ENCODE measurements at places on chromosomes 16 and 17.

DNA sequence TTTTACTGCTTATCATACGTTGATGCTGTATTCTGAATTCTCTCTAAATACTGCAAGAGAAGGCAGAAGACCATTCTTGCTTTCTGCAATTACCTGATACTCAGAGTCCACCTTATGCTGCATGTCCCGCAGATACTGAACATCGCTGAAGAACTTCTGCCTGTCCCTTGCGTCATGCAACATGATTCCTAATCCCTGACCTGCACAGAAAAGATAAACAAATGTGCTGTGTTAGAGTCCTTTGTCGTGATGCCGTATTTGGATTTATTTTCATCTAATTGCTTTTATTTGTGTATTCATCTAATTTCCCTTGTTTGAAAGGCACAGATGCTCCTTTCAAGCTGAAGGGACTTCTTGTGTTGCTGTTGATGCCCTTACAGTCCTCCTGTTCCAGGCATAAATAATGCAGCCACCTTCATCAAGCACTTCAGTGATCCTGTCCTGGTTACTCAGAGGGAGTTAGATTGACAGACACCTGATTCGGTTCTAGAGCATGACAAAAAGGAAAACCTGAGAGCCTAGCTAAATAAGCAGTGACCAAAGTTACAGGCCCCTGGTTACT is 6.5 kb downstream of the MARCHF10 start:
- DNase-seq: no peak

DNA sequence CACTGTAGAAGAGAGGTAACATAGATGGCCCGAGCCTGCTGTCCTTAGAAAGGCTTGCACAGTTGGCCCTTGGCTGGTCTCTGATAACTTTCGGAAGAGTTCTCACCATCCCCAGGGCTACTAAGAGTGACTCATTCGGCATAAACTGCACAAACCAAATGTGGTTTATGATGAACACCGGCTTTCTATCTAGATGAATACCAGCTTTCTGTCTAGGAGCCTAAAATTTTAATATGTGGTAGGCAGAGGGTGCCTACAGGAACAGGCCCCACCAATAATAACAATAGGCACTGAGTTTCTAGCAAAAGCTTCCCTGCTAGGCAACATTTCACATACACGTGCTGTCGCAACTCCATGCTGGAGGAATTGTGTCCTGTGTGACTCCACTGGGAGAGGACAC is 15.4 kb downstream of the CNOT1 start:
- no peak for DNase-seq

- no peak for DNase-seq
Observed at GRCh38 chr17:63070031-63070430, 104.0 kb downstream of the TANC2 start.

GRCh38 chr16:424623-425081 is 797 bp upstream of the RAB11FIP3 start:
- DNase-seq: peak; percentile 47

GRCh38 chr17:43791589-43791988 is 11.4 kb downstream of the CFAP97D1 start:
- DNase-seq: peak; percentile 75

GRCh38 chr16:9578459-9578858 is 487.0 kb downstream of the HAPSTR1 start:
- DNase-seq: no peak

DNA sequence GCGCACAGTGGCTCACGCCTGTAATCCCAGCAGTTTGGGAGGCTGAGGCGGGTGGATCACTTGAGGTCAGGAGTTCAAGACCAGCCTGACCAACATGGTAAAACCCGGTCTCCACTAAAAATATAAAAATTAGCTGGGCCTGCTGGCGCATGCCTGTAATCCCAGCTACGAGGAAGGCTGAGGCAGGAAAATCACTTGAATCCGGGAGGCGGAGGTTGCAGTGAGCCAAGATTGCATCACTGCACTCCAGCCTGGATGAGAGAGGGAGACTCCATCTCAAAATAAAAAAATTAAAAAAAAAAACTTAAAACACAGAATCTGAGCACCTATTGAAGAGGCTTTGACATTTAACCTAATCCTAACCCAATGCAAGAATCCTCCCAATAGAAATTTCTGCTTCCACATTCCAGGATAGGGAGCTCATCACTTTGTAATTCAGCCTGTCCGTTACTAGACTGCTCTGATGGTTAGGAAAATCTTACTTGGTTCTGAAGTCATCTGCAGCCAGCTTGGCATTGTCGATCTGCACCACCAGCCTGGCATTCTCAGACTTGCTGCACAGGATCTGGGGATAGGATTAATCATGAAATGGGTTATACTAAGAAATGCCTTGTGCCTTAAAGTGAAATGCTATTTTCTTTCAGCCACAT is 2.1 kb downstream of the KRT33B start:
- no peak for DNase-seq

DNA sequence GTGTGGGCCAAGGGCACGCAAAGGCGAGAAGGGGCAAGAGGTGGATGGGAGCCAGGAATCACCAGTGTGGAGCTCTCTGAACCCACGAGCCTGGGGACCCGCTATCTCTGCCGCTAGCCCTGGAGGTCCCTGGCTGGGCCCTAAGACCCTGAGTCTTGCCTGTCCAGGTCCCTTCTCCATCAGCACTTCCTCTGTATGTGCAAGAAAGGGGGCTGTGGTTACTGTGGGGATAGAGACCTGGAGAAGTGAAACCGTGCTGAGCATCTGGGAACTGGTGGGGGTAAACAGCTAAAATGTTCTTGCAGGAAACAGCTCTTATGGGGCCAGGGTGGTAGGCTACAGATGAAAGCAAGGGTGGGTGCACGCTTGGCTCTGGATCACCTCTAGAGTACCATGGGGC is 3.1 kb downstream of the SPNS3 start:
- DNase-seq: peak; percentile 70

DNA sequence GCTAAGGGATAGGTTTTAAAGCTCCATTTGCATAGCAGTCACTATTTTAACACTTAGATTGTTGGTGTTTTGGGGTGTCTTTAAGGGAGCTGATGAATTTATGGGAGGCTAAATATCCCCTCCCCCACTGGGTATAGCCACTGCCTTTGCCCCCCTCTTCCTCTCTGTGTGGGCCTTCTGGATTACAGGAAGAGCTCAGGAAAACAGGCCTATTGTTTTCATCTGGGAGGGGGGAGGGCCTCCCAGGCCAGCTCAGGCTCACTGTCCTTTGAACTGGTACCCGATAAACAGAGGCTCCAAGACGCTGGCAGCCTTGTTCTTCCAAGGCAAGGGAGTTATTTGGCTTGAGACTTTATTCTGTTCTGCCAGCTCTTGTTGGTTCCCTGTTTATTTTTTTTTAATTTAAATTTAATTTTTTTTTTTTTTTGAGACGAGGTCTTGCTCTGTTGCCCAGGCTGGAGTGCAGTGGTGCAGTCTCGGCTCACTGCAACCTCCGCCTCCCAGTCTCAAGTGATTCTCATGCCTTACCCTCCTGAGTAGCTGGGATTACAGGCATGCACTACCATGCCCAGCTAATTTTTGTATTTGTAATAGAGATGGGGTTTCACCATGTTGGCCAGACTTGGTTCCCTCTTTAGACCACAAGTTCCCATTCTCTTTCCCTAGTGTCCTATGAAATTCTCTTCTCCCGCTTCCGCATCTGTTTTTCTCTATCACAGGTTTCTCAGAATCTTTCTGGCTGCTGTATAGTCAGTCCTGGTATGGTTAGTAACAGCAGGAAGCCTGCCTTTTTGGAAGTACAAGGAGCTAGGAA is 25.1 kb downstream of the MINK1 start:
- DNase-seq: peak; percentile 97

DNA sequence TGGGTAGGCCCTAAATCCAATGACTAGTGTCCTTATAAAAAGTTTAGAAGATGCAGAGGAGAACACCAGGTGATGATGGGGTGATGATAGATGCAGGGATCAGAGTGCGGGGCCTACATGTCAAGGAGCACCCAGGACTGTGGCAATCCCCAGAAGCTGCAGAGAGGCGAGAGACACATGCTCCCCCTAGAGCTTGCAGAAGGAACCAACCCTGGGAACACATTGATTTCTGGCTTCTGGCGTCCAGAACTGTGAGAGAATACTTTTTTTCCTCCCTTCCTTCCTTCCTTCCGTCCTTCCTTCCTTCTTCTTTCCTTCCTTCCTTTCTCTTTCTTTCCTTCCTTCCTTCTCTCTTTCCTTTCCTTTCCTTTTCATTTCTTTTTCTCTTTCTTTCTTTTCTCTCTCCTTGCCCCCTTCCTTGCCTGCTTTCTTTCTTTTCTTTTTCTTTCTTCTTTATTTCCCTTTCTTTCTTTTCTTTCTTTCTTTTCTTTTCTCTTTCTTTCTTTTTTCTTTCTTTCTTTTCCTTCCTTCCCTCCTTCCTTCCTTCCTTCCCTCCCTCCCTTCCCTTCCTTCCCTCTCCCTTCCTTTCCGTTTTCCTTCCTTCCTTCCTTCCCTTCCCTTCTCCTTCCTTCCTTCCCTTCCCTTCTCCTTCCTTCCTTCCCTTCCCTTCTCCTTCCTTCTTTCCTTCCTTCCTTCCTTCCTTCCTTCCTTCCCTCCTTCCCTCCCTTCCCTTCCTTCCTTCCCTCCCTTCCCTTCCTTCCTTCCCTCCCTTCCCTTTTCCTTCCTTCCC is 134.3 kb downstream of the HAPSTR1 start:
- peak; percentile 79 for DNase-seq

GRCh38 chr17:48068491-48068961 is 20.4 kb downstream of the NFE2L1 start:
- DNase-seq: no peak

- DNase-seq: no peak
Observed at GRCh38 chr17:53406907-53407306, 415.8 kb upstream of the KIF2B start.

DNA sequence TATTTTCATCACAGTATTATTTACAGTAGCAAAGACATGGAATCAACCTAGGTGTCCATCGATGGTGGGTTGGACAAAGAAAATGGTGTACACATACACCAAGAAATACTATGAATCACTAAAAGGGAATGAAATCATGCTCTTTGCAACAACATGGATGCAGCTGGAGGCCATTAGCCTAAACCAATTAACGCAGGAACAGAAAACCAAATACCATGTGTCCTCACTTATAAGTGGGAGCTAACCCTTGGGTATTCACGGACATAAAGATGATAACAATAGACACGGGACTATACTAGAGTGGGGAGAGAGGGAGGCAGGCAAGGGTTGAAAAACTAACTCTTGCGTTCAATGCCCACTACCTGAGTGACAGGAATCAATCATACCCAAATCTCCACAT is 41.0 kb downstream of the MRPS23 start:
- DNase-seq: no peak

- no peak for DNase-seq
Observed at GRCh38 chr17:81574643-81574956, 22.4 kb upstream of the FAAP100 start.

GRCh38 chr16:53821487-53821886 is 117.5 kb downstream of the FTO start:
- DNase-seq: no peak

DNA sequence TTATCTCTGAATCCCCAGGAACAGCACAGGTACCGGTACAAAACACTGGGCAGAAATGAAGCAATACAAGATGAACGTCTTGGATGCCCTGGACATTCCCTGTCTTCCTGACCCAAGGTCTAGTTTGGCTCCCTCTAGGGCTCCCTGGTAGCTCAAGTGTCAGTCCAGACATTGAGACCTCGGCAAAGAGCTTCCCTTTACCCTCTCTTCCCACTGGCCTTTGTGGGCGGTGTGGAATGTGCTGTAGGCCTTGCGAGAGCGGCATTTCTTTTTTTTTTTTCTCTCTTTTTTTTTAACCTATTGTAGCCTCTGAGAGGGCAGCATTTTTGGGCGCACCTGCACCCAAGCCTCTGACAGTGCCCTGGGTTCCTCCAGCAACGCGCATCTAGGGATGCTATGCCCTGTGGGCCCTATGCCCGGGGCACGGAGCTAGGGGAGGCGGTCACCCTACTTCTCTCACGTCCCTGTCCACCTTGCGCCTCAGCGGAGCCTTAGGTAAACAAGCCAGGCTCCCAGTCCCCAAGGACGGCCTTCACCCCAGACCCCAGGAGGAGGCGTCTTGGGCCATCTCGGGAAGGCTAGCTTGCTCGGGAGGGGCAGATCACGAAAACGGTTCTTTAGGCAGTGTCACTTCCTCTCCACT is 1.2 kb upstream of the NFATC3 start:
- no peak for DNase-seq

GRCh38 chr16:79047337-79047736 is 553.2 kb downstream of the MAF start:
- no peak for DNase-seq

DNA sequence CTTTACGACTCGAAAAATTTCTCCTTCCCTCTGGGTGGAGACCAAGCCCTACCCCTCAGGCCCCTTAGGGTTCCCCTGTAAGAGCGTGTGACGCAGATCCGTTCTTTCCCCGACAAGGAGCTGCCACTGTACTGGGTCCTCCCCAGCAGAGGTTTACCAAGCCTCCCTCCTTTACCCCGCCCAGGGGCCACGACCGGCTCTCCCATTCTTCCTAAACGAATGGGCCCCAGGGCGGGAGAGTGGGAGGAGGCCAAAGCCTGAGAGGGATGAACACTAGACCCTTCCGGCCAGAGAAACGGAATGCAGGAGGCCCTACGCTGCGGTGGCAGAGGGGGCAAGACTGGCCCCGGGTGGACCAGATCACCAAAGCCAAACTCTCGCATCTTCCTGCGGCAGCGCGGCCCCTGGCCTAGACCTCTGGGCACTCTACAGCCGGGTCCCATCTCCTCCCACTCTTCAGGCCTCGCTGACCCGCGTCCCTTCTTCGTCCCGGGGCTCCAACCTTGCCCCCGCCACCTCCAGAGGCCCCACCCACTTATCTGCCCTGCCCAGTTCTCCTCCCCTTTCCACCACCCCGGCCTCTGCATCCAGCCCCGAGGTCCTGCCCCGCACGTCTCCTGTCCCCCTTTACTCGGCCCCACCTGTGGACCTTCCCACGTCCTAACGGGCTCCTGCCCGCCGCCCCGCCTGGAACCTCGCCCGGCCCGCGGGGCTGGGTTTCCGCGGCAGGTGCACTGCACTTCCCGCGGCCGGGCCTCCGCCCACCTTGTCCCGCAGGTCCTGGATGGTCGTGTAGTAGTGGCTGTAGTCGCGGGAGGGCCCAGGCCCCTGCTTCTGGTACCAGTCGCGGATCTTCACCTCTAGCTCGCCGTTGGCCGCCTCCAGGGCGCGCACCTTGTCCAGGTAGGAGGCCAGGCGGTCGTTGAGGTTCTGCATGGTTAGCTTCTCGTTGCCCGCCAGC is 765 bp downstream of the KRT19 start:
- DNase-seq: no peak

Measured in pons (tissue), 1 donor.